Activated CD4-positive, alpha-beta T cell treated with anti-CD3 and anti-CD28 coated beads, Interleukin-10, Interleukin-2, amounts not matched to agents 100 ng/mL and 50 ng/mL, durations not matched to agents 16 hours and 8 hours (primary cell): ENCODE measurements at places on chromosomes 2 and 18.

GRCh38 chr18:44093253-44093652 lies 587.4 kb upstream of the SETBP1 start:
- no peak for DNase-seq

DNA sequence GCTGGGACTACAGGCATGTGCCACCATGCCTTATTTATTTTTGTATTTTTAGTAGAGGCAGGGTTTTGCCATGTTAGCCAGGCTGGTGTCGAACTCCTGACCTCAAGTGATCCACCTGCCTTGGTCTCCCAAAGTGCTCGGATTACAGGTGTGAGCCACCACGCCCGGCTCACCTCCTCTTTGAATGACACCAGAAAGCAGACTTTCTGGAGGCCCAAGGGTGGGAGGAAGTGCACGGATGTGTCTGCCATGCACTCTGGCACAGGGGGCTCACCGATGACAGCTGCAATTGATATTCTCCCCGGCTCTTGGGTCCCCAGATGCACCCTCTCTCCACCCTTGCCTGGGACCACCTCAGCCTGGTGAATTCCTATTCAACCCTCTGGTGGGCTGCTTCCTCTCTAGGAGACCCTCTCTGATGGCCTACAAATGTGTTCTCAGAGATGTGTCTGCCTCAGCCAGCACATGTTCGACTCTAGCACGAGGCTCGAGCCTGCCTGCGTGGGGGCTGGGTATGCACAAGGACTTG lies 87.3 kb downstream of the SEPTIN10 start:
- DNase-seq, result no peak

- DNase-seq, result no peak
These were observed 1661.9 kb upstream of the PIK3C3 start for GRCh38 chr18:40292985-40293710.

DNA sequence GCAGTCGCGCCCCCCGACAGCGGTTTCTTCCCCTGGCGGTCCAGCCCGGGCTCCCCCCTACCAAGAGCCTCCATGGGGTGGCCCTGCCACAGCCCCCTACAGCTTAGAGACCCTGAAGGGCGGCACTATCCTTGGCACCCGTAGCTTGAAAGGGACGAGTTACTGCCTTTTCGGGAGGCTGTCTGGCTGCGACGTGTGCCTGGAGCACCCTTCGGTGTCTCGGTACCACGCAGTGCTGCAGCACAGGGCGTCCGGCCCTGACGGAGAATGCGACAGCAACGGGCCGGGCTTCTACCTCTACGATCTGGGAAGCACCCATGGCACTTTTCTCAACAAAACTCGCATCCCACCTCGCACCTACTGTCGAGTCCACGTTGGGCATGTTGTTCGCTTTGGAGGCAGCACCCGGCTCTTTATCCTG lies 475 bp downstream of the SLC4A1AP start:
- peak; percentile 25 for DNase-seq

DNA sequence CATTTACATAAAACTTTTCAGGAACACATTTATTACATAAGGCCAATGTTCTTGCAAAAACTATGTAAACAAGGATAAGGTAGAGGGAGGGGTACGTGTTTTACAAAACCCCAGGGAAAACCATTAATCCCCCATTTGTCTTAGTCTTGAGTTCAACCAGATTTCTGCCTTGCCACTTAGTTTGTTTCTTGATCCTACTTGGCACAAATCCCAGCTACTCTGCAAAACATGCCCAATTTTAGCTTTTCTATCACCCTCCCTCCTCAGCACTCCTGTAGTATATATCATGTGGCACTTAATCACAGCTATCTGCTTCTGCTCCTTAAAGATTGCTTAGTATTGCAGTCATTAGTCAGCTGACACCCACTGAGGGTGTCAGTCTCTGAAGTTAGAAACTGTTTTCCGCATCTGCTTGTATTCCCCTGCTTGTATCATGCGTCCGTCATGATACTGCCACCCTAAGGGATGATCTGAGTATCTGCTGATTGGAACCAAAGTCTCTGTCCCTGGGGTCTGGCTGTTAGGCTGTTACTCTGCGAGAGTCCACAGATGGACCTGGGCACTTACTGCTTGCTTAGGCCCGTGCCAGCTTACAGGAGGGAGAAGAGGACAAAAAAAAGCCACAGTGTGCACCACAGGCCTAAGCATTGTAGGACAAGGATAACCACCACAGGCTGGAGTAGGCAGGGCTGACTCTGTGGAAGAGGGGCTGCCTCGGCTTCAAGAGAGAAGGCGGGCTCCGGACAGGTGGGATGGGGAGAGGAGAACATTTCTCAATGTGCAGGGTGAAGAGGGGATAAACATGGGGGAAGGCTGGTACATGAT lies 82.2 kb downstream of the EPAS1 start:
- DNase-seq, result no peak

GRCh38 chr2:196074631-196075030 lies 6.0 kb upstream of the DNAH7 start:
- DNase-seq, result no peak

DNA sequence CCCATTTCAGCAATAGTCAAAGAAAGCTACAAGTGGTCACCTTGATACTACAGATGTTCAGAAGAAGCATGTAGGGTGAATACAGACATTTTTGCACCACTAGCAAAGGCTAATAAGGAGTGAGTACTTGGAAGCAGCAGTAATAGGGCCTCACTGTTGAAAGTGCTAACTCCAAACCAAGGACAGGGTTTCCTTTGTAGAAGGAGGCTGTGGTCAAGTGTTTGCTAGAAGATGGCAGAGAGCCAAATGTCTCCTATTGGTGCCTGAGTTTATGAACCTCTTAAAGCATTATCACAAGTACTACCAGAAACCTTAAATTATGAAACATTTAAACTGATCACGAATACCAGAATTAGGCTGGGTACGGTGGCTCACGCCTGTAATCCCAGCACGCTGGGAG lies 308.1 kb downstream of the ZEB2 start:
- DNase-seq, result peak; percentile 34

- DNase-seq, result no peak
These were observed 67.8 kb upstream of the SLC4A10 start for GRCh38 chr2:161556440-161556839.

- no peak for DNase-seq
These were observed 297.1 kb downstream of the TCF4 start for GRCh38 chr18:55290898-55291297.
